ENCODE measurements at places on chromosomes 16 and 17.

DNA sequence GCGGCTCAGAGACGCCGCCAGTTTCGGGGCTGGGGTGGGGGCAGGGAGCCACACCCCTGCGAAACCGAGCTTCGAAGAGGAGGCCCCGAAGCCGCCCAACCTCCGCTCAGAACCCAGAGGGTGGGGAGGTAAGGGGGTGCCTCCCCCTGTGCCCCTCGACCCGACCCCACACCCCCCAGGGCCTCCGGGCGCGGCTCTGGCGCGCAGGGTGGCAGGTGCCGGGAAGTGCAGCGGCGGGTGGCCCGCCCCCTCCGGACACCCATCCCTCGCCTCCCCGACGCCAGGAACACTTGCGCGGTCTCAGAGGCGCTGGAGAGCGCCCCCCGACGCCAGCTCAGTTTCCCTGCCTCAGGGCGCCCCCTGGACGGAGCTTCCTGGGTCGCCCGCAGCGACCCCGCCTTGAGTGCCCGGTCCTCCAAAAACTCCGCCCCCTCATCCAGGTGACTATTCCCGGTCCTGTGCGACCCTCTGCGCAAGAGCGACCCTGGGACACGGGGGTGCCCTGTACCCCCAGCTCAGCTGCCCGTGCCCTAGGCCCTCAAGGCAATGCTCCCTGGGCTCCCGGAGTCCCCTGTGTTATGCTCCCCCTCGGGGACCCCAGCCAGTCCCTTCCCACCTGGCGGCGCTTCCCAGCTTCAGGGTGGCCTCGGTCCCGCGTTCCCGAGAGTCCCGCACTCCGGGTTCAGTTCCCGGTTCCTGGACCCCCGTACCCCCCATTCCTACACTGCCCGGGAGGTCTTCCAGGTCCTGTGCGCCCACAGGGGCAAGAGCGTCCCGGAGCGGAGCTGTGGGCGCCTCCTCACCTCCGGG is 562 bp downstream of the PPL start:
- no peak for DNase-seq

DNA sequence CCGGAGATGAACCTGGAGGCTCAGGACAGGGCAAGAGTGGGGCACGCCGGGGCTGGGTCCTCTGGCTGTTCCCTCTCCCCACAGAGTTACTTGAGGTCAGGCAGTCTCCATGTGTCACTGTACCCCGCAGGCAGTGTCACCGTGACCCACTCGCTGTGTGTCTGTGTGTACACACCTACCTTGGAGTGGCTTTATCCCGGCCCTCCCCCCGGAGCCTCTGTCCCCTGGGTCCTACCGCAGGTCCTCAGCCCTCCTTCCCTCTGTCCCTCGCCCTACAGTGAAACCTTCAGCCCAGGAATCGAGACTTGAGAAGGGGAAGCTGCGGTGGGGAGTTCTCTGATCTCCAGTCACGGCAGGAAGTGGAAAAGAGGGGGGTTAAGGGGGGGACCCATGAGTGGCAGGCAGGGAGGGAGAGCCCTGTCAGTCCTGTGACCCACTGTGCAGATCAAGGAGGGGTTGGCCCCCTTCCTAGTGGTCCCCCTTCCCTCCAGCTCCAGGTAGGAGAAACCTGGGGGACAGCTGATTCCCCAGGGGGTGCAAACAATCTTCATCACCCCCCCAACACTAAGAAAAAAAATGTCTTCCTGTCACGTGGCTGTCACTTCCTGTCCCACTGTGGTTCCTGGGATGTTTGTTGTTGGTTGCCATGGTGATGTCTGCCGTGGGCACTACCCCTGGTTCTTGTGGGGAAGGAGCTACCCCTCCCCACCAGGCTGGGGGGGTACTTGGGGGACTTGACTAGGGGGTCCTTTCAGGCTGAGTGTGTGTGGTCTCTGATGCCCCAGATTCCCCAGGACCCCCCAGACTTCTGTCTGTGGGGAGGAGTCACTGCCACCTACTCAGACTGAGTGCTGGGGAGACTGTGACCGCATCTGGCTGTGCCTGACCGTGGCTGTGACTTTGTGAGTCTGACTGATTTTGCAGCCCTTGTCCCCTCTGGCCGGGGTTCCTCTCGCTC is 13.7 kb downstream of the RARA start:
- no peak for DNase-seq

DNA sequence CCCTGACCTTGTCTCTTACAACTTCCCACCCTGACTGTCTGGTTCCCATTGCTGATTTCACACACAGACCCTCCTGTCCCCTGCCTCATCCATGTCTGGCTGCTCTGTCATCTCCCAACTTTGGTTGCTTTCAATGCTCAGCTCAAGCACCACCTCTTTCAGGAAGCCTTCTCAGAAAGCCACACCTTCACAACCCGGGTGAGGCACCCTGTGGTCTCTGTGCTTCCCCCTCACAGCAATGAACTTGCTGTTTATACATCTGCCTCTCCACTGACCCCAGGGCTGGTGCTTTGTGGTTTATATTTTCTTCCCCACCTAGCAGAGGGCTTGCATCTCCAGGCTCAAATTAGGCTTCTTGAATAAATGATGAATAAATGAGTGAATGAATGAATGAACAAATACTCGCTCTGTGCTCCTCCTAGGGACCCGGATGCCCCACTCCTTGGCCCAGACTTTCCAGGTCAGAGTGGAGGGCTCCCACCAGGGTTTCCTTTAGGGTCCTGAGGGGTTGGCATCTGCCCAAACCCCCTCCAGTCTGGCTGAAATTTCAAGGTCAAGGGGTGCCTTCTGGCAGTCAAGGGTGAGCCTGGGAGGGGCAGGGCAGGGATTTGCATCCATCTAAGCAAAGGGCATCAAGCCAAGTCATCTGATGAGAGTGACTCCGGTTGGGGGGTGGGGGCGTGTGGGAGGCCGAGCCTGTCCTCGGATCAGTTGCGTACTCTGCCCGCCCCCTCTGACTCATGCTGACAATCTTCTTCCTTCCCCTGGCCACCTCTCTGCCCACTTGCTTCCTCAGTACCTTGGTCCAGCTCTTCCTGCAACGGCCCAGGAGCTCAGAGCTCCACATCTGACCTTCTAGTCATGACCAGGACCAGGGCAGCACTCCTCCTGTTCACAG is at the start of gene ITGAX:
ITGAX (plus strand) TSS at position 783 of the 898 bp plus-strand sequence; CDS start at position 862, 79 bp downstream.
- no peak for DNase-seq

GRCh38 chr17:36807496-36808179 is 129.6 kb upstream of the LHX1 start:
- no peak for DNase-seq

- no peak for DNase-seq
Measured at GRCh38 chr17:49572226-49572625, 3.4 kb upstream of the NXPH3 start.

DNA sequence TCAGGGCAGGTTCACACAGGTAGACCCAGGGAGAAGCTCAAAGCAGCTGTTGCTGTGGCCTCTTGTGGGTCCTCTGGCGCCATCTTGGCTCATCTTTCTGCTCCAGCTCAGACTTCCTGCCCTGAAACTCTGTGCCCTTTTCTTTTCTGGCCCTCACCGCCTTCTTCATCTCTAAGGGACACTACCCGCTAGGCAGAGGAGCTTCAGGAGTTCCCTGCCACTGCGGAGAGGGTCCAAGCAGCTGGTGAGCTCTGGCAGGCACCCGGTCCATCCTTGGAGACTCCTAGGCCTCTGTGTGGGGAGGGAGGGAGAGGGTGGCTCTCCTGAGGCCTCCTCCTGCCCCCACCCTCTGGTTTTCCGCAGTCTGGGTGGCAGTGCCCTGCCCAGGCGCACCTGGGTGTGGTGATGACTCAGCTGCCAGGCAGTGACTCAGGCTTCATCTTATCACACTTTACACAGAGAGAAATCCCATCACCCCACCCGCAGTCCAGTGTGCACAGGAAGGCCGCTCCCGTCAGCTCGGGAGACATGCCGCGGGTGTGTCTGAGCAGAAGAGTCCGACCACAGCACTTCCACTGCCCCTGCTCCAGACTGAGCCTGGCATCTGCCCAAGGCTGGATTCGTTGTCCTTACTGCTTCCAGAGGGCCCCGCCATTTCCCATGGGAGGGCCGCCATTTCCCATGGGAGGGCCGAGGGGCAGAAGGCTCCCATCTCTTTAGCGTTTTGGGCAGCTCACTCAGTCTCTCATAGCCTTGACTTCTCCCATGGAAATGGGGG is 7.3 kb downstream of the NT5C start:
- DNase-seq: no peak

GRCh38 chr16:55834049-55834448 is 1.2 kb upstream of the CES1 start:
- DNase-seq: no peak

- DNase-seq: no peak
Measured at GRCh38 chr17:38761612-38762011, 9.1 kb downstream of the PSMB3 start.
